HFF-Myc (cell line): ENCODE measurements at places on chromosomes 7 and 10.

DNA sequence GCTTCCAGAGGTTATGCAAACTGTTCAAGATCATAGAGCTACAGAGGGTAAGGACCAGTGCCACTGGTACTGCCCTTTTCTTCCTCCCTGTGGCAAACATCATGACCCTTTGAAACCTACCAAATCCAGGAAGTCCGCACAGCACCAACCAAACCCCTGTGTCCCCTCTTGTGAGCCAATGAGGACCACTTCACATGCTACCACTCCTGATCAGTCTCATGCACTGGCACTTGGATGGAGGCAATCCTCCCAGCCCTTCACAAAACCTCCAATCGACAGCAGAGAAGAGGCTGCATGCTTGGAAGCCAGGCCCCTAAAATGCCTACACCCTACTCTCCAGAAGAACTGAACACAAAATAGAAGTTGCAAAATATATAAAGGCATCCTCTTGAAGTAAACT, 248.0 kb downstream of the TNS3 start:
- DNase-seq, result no peak

- DNase-seq, result no peak
These were observed 29.0 kb downstream of the KIAA1217 start for GRCh38 chr10:24237801-24238395.

GRCh38 chr10:66273966-66274519, 651.8 kb upstream of the LRRTM3 start:
- DNase-seq, result no peak

DNA sequence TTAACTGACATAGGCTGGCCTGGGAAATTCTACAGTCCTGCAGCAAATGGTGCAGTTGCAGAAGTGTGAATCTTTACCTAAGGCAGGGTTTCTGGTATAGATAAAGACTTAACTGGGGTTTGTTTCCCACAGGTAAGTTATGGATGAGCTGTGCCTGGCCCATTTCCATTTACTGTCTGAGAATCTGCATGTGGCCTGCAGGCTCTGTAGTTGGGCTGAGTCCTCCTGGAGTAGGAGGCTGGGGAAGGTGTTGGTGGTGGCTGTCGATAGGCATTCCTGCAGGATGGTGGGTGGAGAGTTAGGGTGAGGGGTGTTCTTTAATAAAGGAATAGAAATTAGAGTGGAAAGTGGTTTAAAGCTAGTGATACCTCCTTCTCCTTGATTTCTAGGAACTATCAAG, 193.5 kb downstream of the AUTS2 start:
- no peak for DNase-seq

DNA sequence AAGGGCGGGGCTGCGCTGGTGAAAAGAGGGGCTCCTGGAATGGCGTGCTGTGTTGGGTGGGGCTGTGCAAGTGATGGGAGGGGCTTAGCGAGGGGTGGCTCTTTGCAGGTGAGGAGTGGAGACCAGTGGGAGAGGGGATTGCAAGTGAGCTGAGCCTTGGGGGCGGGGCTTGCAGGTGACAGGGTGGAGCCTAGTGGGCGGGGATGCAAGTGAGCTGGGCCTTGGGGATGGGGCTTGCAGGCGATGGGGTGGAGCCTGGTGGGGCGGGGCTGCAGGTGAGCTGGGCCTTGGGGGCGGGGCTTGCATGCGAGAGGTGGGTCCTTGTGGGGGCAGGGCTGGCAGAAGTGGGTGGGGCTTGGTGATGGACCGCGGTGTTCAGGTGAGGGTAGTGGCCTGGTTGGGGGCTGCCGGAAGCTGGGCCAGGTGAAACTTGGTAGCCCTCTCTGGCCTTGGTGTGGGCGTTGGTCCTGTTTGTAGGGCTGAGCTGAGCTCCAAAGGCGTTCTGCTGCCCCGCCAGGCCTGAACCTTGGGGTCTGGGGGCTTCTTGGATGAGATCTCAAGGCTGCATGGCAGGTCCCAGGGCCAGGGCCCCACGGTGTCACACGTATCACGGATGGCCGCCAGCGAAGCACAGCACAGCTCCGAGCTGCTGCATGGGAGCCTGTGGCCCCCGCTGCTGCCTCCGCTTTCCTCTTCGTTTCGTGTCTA, 743 bp upstream of the PITRM1 start:
- DNase-seq, result no peak

DNA sequence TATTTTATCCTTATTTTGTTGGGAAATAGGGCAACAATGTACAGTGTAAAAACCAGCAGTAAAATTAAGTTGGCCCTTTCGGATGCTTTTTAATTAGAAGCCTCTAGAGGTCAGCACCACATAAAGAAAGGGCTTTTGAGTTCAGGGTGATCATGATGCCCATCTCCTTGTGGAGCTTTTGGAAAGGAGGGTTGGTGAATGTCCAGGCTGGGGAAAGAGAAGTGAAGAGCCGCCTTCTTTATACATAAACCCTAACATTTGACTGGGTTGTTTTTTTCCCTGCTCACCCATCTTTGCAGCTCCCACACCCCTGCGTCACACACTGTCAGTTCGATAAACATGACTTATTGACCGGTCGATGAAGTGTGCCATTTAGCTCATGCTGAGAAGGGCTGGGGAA, 29.8 kb downstream of the MTURN start:
- no peak for DNase-seq

DNA sequence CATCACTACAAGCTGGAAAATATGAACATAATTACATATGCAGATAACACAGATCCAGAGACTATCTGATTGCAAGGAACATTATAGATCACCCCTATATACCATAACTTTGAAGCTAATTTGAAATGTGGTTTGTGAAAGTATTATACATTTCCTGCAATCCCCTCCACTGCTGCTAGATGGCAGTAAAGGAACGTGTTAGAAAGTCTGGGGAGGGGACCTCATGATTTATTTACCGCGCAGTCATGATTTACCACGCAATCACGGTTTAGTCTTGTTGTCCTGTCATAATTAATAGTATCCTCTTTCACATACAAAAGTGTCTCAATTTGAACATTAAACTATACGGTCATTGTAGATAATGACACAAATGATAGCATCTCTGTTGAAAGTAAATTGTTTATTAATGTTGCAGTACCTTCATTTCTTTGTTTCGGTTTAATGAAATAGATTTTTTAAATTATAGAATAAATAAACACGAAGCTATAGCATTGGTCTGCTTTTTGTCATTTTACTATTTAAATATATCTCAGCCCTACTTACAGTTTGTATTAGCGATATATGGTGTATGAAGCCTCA, 145.3 kb upstream of the PRSS1 start:
- peak; percentile 64 for DNase-seq

DNA sequence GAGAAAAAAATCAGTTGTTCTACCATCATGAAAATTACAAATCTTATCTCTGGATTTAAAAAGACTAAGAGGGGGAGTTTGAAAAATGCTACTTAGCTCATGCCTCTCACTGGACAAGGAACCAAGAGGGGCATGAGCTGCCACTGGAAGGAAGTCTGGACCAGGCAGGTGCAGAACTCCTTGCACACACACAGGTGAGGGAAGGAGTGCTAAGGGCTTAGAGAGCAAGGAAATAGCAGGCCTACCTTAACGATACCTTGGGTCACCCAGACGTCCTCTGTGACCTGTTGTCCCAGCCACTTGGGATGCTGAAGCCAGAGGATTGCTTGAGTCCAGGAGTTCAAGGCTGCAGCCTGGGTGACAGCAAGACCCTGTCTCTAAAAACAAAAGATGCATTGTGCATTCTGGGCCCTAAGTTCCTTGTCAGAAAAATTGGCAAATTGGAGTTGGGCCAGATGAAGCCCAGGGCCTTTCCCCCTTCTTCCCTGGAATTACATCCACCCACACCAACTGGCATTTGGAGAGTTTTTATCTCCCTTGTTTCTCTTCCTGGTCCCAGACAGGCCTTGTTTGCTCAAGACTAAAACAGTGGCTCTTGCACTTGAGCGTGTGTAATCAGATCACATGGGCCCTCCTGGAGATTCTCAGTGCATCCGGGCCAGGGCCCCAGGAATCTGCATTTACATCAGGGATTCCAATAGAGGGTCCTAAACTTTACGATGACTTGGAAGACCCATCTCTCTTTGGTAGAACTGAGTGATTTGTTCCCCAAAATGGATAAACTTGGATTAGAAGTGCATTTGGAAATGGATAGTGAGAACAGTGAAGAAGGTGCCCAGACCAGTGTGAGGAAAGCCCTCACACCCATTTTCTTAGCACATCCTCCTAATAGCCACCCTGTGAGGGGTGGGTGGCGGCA, 3.0 kb downstream of the DDIT4 start:
- DNase-seq, result no peak

- no peak for DNase-seq
These were observed 110.2 kb downstream of the COL13A1 start for GRCh38 chr10:69911613-69912528.

- no peak for DNase-seq
These were observed 254.1 kb downstream of the WDR37 start for GRCh38 chr10:1310271-1310789.

- no peak for DNase-seq
These were observed 69.0 kb downstream of the PRSS58 start for GRCh38 chr7:142188846-142189245.

- no peak for DNase-seq
These were observed 276.9 kb downstream of the GATA3 start for GRCh38 chr10:8331387-8331786.

GRCh38 chr7:127950233-127950935, 80.9 kb downstream of the LRRC4 start:
- DNase-seq, result no peak

DNA sequence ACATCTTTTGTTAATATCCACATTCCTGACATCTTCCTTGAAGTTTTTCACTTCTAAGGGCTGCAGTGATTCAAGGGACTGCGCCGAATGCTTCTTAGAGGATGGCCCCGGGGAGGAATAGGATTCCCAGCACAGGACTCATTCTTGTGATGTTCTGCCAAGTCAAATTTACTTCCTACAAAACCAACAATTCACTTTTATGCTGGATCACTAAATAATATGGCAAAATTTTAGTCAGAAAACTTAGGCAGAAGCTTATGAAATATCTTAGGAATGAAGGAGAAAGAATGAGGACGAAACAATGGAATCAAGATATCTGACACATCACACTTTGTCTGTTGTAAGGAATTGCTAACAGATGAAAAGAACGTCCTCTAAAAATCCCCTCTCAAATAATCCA, 151.5 kb downstream of the JAZF1 start:
- DNase-seq, result no peak

DNA sequence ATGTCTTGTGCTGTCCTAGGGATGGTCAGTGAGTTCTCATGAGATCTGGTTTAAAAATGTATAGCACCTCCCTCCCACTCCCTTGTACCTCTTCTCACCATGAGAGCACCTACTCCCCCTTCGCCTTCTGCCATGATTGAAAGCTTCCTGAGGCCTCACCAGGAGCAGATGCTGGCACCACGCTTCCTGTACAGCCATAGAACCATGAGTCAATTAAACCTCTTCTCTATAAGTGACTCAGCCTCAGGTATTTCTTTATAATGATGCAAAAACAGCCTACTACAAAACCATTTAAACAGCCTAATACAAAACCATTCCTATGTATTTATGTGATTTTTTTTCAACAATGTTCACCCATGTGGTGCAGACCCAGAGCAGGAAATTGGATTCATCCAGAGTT, 32.0 kb downstream of the KDM7A start:
- DNase-seq, result no peak

- DNase-seq, result no peak
These were observed 91.9 kb upstream of the NPY start for GRCh38 chr7:24192053-24192452.

GRCh38 chr10:42753507-42754154, 29.0 kb upstream of the BMS1 start:
- DNase-seq, result no peak

DNA sequence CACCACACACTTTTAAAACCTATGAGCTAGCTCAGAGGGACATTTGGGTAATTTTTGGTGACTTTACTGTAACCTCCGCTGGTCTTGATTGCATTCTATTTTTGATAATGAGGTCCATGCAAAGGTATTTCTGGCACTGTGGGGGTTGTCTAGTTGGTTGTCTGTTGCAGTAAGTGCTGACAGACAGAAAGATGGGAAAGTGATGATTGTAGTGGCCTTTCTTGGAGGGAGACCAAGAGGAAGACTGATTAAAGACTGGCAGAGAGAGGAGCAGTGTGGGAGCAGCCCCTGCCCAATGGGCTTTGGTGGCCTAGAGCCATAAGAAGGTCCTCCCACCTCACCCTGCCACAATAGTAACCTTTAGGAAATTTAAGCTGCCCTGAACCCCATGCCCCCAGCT, 173.4 kb upstream of the CTBP2 start:
- no peak for DNase-seq

GRCh38 chr7:6647080-6647479, 10.0 kb downstream of the ZNF316 start:
- DNase-seq, result no peak

GRCh38 chr7:44224080-44224973, 23.5 kb downstream of the YKT6 start:
- DNase-seq, result no peak

GRCh38 chr10:80599424-80599847, 61.7 kb downstream of the SH2D4B start:
- no peak for DNase-seq

- DNase-seq, result no peak
These were observed 113.4 kb downstream of the ABCC2 start for GRCh38 chr10:99895867-99896266.

DNA sequence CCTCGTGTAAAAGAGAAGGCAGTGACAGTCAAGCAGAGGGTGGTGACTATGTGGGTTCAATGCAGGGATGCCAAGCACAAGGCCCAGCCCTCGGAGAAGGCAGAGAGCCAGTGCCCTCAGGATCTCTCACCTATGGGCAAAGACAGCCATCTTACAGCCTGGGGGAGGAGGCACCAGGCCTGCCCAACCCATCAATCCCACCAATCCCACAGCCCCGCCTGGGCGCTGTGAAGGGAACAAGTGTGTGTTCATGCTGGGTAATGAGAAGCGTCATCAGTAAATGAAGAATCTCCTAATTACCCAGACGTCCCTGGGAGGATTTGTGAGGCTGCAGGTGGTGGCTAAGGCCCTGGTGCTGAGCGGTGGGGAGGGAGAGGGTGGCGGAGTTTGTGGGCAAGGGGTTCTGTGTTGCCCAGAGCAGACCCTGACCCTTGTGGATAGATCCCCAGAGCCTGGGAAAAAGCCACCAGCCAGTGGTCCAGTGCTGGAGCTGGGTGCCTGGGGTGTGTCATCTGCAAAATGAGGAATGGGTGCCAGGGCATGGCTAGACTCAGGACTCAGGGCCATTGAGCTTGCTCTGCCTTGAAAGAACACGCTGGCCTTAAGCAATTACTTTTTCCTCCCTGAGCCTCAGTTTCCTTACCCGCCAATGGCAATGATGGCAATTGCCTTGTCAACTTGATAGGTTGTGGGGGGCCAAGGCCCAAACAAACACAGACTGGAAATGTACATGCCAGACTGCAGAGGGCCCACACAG, 128.1 kb upstream of the UNC5B start:
- no peak for DNase-seq

GRCh38 chr10:64416011-64416410, 894.8 kb downstream of the REEP3 start:
- DNase-seq, result no peak

GRCh38 chr10:12717981-12718707, 283.4 kb downstream of the CCDC3 start:
- DNase-seq, result no peak
